ENCODE measurements at places on chromosomes 11 and 22. TPM values are rescaled to one million over a fixed set of nuclear protein-coding genes. Genes with fewer than 3 reads are reported as not detected.

- DNase-seq, result no peak
Measured at GRCh38 chr11:104522650-104523049, 358.7 kb upstream of the PDGFD start.

The CSKMT gene
- total RNA-seq, result 27.4 TPM

DNA sequence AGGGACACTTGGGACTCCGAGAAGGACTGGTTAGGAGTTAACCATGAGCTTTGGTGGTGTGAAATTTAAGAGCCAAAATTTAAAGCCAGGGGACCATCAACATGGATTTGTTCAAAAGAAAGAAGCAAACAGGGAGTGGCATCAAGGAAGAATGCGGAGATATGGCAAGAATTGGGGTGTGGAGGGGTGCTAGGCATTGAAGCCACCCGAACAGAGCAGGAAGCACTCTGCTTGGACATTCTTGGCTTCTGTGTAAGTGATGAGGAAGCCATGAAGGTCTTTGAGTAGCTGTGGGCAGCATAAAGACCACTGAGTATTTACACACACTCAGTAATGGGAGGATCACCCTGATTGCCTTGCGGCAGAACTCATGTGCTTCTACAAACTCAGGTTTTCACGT lies 27.2 kb upstream of the PAMR1 start:
- DNase-seq, result no peak

The VEGFB gene
- total RNA-seq, result 80.7 TPM

Measured in T-cell (primary cell).